SHP77 treated with DMSO at 0.1 percent for 48 hours (cell line): ENCODE measurements at places on chromosomes 16 and 17.
A peak's percentile ranks its signal among the peaks of the same experiment; 100 is the strongest.

- no peak for DNase-seq
These were observed 370.7 kb upstream of the HSBP1 start for GRCh38 chr16:83437036-83437435.

GRCh38 chr16:2213817-2214718, 572 bp downstream of the PGP start:
- no peak for DNase-seq

- no peak for DNase-seq
These were observed 15.8 kb upstream of the CAVIN1 start for GRCh38 chr17:42438600-42439567.

- no peak for DNase-seq
These were observed 529.5 kb upstream of the RBFOX1 start for GRCh38 chr16:6803176-6803575.

GRCh38 chr17:13594762-13595598, 6.7 kb downstream of the HS3ST3A1 start:
- peak; percentile 72 for DNase-seq

GRCh38 chr16:15521758-15522509, 87.5 kb downstream of the BMERB1 start:
- no peak for DNase-seq

DNA sequence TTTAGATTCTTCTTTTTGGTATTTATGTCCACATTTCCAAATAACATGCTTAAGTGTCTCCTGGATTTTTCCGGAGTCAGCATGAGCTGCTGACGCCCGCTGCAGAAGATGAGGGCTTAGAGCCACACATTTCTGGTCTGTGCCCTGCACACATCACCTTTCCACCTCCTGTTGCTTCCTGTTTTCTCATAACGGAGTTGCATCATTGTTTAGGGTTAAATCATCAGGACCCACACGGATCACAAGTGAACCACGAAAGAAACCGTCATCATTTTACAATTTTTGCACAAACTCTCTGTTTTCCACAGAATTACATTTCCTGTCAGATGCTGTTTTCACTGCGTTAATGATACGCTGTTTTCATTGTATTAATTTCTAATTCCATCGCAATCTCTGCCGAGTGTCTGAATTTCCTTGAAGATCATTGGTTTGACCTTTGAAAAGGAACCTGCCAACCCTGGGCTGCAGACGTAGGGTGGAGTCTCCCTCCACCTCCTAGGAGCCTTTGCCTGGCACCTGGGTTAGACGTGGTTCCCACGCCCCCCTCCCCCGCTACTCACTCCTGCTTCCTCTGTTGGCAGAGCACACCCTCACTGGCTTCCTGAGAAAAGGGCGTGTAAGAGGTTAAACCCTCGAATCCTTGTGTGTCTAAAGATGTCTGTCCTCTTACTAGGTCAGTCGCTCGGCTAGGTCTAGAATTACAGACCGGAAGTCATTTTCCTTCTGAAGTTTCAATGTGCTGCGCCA, 68.2 kb downstream of the RNF213 start:
- DNase-seq, result no peak

- no peak for DNase-seq
These were observed 166.3 kb upstream of the FOXF1 start for GRCh38 chr16:86343796-86344585.

DNA sequence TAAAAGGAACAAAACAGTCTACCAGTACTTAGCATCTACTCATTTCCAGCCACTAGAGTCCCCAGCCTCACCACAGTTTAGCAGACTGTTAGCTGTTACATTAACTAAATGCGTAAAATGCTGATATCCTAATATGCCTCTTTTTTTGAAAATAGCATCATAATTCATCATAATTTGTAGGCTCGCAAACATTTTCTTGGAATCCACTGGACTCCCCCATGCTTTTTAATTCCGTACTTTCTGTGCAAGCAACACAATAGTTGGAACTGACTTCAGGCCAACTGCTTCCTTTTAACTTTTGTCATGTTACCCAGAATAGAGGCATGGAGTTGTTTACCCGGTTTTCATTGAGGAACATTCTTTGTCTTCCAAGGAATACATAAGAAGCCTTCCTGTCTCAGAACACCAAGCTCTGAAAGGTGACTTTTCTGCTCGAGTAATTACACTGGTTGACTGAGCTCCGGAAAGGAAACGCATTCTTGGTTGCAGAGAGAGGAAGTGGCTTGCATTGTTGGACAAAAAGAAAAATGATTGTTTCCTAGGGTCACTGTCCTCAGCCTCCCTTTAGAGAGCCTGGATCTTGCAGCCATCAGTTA, 30.9 kb upstream of the SEC14L1 start:
- DNase-seq, result no peak

DNA sequence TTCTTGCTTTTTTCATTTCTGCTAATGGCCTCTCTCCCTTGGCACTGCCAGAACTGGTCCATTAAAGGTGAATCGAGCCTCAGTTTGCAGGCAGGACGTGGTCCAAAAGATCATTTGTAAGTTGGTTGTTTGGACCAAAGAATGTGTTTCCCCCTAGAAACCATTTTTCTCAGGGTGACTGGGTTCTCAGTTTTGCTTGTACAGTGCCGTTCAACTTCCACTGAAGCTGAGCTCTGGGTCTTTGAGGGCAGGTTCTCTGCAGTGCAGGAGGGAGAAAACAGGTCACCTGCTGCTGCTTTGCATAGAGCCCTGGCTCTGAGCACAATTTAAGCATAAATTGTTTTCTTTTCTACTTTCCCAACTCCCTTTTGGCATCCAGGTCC, 9.0 kb upstream of the AMZ2 start:
- DNase-seq, result no peak

DNA sequence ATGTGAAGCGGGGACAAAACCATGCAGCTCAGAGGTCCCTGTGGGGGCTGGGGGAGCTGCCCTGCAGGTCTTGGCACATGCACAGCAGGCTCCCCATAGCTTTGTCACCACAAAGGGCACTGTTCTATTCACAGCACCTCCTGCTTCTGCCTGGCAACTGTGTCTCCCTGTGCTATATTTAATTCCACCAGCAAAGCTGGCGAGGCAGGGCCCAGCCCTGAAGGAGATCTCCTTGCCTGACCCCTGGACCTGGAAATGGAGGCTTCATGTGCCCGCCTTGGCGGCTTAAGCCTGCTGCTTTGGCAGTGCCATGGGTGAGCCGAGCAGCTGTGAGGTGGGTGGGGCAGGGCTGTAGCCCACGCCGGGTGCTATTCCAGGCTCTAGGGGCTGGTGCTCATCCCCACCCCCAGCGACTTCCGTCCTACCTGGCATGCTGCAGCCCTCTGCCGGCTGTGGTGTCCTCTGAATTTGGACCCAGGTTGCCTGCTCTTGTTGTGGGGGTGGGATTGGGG, 6.8 kb downstream of the LDHD start:
- peak; percentile 60 for DNase-seq

- no peak for DNase-seq
These were observed 119.8 kb upstream of the CDC42EP4 start for GRCh38 chr17:73431401-73432205.

GRCh38 chr16:3938843-3939624, 58.5 kb upstream of the CREBBP start:
- peak; percentile 20 for DNase-seq

GRCh38 chr17:68624381-68624780, 23.2 kb upstream of the FAM20A start:
- DNase-seq, result no peak

- no peak for DNase-seq
These were observed 227.3 kb downstream of the IRX3 start for GRCh38 chr16:54059319-54059718.

DNA sequence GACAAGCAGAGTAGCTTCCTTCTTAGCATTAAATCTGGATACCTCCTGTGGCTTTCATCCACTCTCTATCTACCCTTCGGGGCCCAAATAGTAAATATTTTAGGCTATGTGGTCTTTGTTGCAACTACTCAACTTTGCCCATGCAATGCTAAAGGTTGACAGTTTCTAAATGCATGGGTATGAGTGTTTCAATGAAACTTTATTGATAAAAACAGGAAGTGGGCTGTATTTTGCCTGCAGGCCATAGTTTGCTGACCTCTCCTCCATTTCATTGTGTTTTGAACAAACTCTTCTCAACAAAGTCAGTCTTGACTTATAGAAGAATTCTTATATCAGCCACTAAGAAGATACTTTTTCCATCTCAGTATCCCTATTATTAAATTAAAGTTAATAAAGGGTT, 34.1 kb downstream of the ACSM2A start:
- no peak for DNase-seq

DNA sequence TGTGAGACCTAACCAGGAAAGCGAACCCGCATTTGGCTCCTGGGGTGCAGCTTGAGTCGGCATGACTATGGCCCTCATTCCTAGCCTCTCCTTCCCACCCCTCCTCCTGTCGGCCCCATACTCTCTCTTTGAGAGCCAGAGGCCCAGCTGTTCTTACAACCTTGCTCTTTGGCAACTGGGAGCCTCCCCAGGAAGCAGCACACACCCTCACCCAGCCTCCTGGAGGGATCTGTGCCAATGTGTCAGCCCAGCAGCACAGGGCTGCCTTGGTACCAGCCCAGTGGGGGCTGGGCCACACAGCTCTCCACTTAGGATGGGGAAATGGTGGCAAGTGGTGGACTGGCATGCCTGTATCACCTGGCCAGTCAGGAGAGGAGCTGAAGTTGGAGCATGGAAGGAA, 70.3 kb upstream of the LGALS9 start:
- DNase-seq, result no peak

- no peak for DNase-seq
These were observed 7.1 kb upstream of the RAB40C start for GRCh38 chr16:582614-583331.

DNA sequence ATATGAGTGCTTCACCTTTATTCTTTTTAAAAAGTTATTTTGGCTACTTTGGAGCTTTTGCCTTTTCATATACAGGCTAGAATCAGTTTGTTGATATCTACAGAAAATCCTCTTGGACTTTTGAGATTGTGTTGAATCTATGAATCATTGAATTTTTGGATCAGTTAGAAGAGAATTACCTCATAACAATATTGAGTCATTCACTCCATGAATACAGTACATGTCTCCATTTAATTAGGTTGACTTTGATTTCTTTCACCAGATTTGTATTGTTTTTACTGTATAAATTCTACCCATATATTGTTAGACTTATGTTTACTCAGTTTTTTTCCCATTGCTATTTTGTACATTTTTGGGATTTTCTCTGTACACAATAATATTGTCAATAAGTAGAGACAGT, 54.4 kb downstream of the TAOK1 start:
- no peak for DNase-seq

DNA sequence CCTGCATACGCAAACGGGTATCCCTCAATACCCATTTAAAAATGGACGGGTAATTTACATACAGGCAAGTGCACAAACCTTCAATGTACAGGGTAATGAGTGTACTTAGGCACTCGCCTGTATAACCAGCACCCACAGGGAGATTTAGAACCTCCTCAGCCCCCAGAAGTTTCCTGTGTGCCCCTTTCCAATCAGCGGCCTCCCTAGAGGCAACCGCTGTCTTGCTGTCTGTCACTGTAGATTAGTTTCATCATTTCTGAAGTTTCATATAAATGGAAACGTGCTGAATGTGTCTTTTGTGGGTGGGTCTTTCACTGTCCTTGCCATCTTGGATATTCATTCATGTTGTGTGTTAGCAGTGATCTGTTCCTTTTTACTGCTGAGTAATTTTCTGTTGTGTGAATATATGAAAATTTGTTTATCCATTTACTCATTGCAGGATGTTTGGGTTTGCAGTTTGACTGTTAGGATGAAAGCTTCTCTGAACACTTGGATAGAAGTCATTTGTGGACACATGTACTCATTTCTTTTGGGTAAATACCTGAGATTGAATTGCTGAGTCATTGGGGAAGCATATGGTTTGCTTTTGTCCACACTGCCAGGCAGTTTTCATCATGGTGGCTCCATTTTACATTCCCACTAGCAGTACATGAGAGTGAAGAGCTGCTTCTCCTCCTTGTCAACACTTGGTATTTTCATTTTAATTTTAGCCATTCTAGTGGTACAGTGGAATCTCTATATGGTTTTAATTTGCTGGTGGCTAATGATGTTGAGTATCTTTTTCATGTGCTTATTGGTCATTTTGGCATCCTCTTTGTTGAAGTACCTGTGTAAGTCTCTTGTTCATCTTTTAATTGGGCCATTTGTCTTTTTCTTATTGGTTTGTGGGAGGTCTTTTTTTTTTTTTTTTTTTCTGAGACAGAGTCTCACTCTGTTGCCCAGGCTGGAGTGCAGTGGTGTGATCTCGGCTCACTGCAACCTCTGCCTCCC, 2.1 kb upstream of the ADCY7 start:
- no peak for DNase-seq

GRCh38 chr17:40796846-40797245, 2.9 kb downstream of the KRT28 start:
- DNase-seq, result no peak

DNA sequence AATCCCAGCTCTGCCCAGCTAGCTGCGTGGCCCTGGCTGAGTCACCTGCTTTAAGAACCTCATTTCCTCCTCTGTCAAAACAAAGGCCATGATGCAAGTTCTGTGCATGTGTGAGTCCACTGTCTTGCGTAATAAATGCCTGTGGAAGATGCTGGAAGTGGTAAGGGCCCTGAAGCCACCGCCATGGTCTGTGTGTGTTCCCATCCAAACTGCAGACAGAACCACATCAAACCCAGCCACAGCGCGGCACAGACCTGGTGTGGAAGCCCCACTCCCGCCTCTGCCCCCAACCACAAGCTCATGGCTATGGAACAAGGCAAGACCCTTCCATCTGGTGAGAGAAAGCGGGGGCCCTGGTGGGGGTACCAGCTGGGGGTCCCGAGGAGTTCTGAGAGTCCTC, 26.0 kb downstream of the NECAB2 start:
- DNase-seq, result no peak

- DNase-seq, result no peak
These were observed 19.7 kb upstream of the SNTB2 start for GRCh38 chr16:69166946-69167930.

GRCh38 chr16:72913551-72913950, 134.4 kb downstream of the ZFHX3 start:
- no peak for DNase-seq

DNA sequence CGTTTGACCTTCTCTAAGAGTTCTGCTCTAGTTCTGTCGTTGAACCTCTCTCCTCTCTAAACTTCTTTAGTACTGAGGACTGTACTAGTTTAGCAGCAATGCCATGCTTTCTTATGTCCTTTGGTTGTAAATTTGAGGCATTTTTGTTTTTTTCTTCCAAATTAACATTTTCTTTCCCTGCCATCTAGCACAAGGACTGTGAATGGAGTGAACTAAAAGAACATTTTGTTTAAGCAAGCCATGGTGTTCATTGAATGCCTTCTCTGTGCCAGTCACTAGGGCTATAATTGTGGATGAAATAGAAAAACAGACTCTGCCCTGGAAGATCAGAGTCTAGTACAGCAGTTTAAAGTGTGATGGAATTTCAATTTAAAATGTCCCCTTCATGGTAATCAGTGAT, 137.9 kb downstream of the FTO start:
- no peak for DNase-seq

DNA sequence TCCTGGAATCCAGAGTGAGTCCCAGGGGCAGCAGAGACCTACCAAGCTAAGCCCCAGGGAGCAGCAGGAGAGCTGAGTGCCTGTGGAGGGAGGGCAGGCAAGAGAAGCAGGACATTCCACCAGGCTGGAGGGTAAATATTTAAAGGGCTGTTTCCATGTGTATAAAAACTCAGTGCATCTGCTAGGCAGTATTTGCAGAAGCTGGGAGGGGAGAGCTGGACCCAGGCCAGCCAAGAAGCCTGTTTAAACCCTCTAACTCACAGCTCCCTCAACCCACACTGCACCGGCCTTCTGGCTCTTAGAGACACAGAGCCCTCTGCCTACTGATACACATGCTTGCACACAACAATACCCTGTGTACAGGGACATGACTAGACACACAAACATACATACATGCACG, 22.5 kb upstream of the TMEM132E start:
- DNase-seq, result no peak
